ENCODE measurements at places on chromosomes 5 and 9.

- no peak for DNase-seq
Measured at GRCh38 chr9:87751423-87751822, 25.5 kb downstream of the CTSL start.

DNA sequence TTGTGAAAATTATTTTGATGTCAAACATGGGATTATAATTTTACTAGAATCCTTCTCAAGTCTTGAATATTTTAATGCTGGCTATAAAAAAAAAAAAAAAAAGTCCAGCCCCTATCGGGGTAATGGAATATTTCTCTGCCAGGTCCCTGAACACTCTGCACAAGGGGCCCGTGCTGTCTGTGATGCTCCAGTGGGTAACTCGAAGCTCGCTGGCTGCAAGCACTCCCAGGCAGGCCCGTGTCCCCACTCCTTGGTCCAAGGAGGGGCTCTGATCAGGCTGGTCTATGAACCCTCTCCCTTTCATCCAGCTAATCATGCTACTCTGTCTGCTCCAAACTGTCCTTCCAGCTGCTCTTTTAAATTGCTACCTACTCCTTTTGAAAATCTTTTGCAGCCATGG is 180.8 kb downstream of the GAPVD1 start:
- DNase-seq: no peak

DNA sequence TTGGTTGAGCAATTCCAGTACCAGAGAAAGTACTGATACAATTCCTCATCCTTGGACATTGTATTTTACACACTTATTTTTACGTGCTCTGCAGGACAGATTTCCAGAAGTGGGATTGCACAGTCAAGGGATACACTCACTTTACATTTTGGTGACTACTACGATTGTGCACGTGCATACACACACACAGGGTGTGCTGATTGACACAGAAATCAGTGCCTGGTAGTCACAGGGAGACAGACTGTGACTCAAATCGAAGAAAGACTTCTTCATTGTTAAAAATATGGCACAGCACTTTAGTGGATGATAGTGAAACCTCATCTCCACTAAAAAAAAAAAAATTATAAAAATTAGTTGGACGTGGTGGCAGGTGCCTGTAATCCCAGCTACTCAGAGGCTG is 1.5 kb downstream of the GARIN3 start:
- no peak for DNase-seq

- peak; percentile 40 for DNase-seq
Measured at GRCh38 chr9:99130069-99130468, 25.2 kb downstream of the TGFBR1 start.

- no peak for DNase-seq
Measured at GRCh38 chr5:152593388-152593787, 188.3 kb upstream of the NMUR2 start.

DNA sequence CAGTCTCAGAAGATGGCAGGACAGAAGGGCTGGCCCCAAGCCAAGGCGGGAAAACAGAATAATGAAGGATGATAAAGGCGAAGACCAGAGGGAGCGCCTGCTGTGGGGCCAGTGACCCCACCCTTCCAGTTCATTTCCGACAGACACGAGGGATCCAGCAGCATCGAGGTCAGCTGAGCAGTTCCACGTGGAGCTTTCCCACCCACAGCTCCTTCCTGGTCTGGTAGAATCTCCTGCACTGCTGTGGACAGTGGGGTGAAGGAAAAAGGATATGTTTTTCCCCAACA is 265.9 kb upstream of the VLDLR start:
- DNase-seq: no peak

DNA sequence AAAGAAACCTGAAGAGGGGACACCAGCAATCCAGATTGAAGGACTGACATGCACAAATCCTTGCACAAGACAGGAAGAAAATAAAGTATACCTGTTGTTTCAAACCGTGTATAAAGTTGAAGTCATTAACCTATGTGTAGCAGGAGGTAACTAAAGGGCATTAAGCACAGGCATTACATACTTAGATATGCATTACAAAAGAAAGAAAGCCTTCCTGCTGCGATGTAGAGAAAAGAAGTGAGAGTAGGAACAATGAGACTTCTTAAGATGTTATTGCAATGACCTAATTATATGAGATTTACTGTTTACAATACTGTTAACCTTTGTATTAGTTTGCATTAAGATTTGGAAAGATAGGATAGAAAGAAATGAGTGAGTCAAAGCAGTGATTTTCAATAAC is 308.9 kb upstream of the PTPRD start:
- DNase-seq: no peak

DNA sequence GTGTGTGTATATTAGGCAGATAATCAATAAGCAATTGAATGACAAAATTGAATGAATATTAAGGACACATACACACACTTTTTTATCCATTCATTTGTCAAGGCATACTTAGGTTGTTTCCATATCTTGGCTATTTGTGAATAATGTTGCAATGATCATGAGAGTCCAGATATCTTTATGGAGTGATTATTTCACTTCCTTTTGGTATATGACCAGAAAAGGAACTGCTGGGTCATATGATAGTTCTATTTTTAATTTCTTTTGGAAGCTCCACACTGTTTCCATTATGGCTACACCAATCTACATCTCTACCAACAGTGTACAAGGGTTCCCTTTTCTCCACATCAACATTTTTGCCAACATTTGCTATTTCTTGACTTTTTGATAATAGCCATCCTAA is 137.7 kb upstream of the PAPPA start:
- no peak for DNase-seq

DNA sequence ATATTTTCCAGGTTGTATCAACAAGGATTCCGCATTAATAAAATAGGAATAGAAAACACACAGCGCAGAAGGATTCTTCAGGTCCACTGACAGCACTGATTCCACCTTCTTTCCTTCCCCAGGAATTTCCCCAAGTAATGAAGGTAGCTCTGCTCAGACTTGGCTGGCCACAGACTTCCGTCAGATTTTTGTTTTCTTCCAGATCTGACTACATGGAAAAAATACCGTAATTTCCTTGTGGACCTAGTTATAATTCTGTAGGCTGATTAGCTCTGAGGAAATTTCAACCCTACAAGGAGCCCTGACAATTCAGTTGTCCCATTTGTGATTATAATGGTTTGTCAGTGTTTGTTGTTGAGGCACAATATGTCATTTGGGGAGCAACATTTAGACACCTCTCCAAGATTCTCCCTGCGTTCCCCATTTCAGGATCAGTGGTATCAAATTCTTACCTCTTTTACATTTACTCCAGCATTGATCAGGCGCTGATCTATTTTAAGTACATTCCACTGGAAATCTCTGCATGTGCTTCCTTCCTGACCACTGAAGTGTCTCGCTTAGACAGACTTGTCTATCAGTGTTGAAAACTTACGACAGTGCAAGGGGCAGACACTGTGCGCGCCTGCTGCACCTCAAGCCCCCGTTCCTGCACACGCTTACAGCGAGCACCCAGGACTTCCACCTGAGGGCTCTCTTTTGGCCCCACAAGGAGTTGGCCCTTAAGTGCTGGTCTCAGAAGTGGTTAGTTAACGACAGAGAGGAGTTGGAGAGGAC is 94.8 kb downstream of the LHFPL2 start:
- DNase-seq: no peak

DNA sequence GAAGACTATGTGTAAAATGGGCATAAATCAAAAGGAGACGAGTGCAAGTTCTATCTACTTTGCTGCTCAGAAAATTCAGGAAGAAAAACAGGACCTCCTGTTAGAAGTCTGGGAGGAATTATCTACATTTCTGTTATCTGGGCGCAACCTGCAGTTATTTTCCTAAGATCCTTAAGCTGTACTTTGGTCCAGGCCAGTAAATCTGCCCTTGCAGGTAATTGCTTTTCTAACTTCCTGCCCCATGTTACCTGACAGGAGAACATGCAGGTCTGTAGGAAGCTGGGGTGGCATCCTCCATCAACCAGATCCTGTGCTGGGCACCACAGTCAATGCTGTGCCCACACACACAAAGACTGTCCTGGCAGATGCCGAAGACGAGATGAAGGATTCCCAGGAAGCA is 5.7 kb downstream of the CCNJL start:
- DNase-seq: no peak

DNA sequence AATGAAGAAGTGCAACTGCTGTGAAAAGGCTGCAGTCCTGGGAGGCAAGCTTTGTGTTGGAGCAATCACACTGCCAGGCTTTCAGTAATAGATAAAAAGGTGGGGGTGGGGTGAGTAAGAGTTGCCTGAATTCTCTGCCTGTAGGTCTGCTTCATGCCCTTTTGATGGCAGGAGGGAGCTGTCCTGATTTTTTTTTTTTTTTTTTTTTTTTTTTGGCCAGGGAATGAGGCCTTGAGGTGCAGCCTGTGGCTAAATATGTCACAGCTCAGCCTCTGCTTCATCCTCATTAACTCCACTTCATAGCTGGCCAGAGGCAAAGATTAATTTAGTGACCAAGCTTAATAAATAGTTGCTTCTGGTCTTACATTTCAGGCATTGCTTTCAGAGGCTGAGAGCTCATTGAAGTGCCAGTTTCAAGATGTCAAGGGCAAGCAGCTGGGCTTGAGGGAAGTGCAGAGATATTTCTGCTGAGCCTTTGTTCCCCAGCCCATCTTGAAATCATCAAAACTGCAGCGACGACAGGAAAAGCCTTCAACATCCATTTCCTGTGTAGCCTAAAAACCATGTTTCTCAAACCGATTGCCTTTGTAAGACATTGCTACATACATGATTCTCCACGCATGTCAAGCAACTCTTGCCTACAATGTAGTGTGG is 134.7 kb downstream of the MACIR start:
- peak; percentile 84 for DNase-seq

DNA sequence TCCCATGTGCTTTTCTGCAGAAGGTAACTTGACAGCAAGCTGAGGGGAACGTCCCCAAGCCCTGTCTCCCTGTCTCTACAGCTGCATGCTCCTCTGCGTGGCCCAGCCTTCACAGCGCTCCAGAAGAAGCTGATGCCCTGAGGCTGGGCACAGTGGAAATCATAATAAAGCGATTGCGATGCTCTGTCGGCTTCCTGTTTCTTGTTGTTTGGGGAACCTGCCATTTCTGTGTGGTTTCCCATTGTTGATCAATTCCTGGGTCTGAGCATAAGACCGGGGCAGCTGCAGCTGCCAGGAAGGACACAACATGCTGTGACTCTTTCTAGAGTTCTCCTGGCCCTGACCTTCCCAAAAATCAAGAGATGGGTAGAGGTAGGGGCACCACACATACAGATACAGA is 7.2 kb upstream of the DNAJB5 start:
- DNase-seq: no peak

Data from MM.1S (cell line).